ENCODE measurements at places on chromosomes 4 and X.
A peak's percentile ranks its signal among the peaks of the same experiment; 100 is the strongest.

GRCh38 chr4:31877429-31877828 lies 1157.3 kb downstream of the PCDH7 start:
- DNase-seq = no peak

DNA sequence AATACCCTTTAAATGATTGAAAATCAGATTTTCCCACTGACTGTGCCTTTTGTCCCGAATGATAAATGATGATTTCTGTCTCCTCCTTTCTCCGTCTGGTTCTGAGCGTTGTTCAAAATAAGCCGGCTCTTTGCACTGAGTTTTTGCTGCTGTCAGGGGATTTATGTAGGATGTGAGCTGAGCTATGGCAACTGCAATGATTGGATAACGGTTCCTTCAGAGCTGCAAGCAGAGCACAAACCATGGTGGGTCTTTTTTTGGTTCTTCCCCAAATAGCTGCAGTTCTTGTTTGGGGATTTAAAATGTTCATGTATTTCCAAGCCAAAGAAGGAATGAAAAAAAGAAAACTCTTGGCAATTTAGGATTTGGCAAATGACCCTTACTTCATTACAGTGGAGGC lies 124.5 kb upstream of the CASK start:
- no peak for DNase-seq

- DNase-seq = no peak
Observed at GRCh38 chr4:169458575-169458974, 153.8 kb downstream of the NEK1 start.

- DNase-seq = no peak
Observed at GRCh38 chrX:153416781-153417450, 5.6 kb downstream of the ZFP92 start.

- DNase-seq = no peak
Observed at GRCh38 chr4:140219567-140219966, 65.6 kb upstream of the MAML3 start.

- no peak for DNase-seq
Observed at GRCh38 chr4:109801895-109802319, at the start of gene CFI. Gene CFI (minus strand): TSS chr4:109801999. CDS start chr4:109801971, 28 bp downstream.

- peak; percentile 94 for DNase-seq
Observed at GRCh38 chrX:154368630-154369448, 5.6 kb downstream of the FLNA start.

GRCh38 chr4:131159261-131159660 lies 1989.8 kb upstream of the PCDH10 start:
- DNase-seq = no peak

- no peak for DNase-seq
Observed at GRCh38 chr4:143402776-143403552, 66.3 kb downstream of the GAB1 start.

GRCh38 chrX:38233891-38234667 lies 13.4 kb upstream of the SRPX start:
- no peak for DNase-seq

- no peak for DNase-seq
Observed at GRCh38 chr4:113560579-113560978, 201.0 kb downstream of the CAMK2D start.

DNA sequence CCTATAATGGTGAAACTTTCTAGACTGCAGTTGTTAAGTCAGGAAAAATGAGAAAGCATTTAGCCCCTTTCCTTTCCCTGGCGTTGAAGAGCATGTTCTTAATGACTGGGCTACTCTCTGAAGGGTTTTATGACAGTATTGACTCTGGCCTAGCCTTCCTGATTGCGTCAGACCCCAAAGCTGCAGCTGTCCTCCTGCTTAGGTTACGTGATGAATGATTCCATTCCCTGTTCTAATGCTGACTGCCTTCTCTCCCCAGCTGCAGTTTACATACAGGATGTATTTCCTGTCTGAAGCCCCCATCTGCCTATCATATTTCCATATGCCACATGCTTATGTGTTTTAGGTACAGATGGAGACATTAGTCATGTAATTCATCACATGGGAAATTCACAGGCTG lies 105.8 kb upstream of the EGFL6 start:
- no peak for DNase-seq

- no peak for DNase-seq
Observed at GRCh38 chr4:115664285-115664684, 550.9 kb upstream of the NDST4 start.

GRCh38 chrX:11478911-11479310 lies 185.7 kb downstream of the AMELX start:
- DNase-seq = no peak

GRCh38 chr4:101252721-101253120 lies 94.6 kb downstream of the PPP3CA start:
- no peak for DNase-seq

- DNase-seq = no peak
Observed at GRCh38 chr4:21848021-21848420, 100.6 kb downstream of the KCNIP4 start.

- DNase-seq = no peak
Observed at GRCh38 chrX:5852941-5853340, 375.7 kb downstream of the NLGN4X start.

- DNase-seq = no peak
Observed at GRCh38 chrX:123626962-123627361, 105.9 kb downstream of the THOC2 start.

DNA sequence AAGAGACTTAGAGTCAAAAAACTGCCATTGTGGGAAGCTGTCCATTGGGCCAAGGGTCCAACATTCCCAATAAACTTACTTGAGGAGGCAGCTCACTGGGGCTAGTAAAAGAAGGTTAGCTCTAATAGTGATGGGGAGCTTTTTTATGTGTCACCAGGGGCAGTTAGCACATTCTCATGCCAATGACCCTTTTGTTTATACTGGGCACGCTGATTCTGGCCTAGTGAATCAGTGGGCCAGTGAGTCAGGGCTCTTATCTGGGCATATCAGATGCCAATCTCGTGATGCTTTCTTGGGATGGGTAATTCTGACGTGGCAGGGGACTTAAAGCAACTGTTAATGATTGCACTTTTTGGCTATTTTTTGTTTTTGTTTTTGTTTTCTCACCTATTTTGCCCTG lies 27.8 kb downstream of the TCEAL1 start:
- no peak for DNase-seq

GRCh38 chrX:124506066-124506465 lies 159.7 kb downstream of the SH2D1A start:
- no peak for DNase-seq

- no peak for DNase-seq
Observed at GRCh38 chr4:107058828-107059227, 22.7 kb upstream of the DKK2 start.

Measured in activated gamma-delta T cell treated with anti-CD3 and anti-CD28 coated beads, Interleukin-2, amount 50 U/mL, for 16 hours (primary cell).